ENCODE measurements at places on chromosomes 12 and 14.

DNA sequence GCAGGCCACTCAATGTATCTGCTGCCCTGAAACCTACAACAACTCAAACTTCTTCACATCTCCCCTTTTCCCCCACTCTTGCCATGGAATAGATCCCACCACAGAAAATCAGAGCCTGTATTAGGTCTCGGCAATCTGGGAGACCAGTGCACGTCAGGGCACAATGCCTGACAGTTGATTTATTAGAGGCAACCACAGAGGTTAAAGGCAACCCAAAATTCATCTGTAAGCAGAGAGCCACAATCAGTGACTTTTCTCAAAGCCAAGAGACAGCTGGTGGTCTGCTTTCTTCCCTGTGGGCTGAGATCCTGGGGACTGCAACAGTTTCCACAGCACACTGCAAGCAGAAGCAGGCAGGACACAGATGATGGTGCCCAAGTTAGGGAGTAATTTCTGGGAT lies 169.0 kb upstream of the NTF3 start:
- DNase-seq: no peak

DNA sequence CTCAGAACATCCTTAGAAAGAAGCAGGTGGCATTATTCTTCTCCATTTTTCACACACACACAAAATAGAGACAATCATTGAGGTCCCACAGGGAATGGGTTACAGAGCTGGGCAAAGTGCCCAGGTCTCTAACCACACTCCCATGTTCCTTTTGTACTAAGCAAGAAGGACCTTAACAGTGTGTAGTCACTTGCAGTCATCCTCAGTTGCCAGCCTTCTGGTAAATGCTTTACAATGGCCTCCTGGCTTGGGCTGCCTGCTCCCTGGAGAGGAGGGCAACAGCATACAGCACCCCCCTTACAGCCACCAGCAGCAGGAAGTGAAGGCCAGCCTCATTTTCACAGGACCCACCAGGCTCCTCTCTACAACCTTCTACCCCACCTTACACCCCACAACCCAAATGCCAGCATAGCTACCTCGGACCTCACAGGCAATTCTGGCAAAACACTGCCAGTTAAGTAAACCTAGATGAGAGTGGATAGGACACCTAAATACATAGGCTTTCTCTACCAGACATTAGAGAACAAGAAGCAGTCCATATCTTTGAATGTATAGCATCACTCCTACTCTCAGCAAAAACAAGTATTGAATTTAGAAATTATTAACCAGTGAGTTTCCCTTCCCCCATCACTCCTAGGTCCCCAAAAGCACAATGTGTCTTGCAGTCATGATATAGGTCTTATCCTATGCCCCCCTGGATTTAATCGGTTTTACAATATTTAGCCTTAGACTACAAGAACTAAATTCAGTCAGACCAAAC lies 88.1 kb downstream of the PPP2R5E start:
- peak; percentile 56 for DNase-seq

- DNase-seq: peak; percentile 25
Measured at GRCh38 chr12:68374307-68374982, 42.3 kb upstream of the MDM1 start.

- no peak for DNase-seq
Measured at GRCh38 chr12:13270817-13271216, 74.3 kb downstream of the EMP1 start.

- DNase-seq: no peak
Measured at GRCh38 chr12:126358806-126359205, 1293.6 kb downstream of the AACS start.

All from erythroblast (primary cell).